Heart right ventricle (tissue), 16 donors: ENCODE measurements at places on chromosomes 13 and 19. TPM values are rescaled to one million over a fixed set of nuclear protein-coding genes. Genes with fewer than 3 reads are reported as not detected.

Gene PLK5
- not detected for total RNA-seq

Gene HTR2A
- total RNA-seq, result not detected

Gene ZNF844
- total RNA-seq, result 20.5 TPM

Gene MRPL34
- 142 TPM for total RNA-seq
